ENCODE measurements at places on chromosomes 11 and 22.

DNA sequence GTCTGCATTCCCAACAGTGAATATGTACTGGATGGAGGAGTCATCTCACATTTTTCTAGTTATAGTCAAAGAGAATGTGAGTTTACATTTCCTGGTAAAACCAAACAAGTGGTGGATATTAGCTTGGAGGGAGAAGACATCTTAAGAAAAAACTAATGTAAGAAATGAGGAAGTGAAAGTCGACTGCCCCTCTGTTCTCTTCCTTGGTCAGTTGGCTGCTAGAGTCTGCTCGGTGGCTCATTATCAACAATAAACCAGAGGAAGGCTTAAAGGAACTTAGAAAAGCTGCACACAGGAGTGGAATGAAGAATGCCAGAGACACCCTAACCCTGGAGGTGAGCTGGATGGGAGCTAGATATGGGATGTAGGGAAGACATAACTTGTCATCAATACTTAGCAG lies 5.8 kb downstream of the SLC22A9 start:
- DNase-seq: no peak

GRCh38 chr11:79550809-79551208 lies 110.0 kb upstream of the TENM4 start:
- DNase-seq: no peak

DNA sequence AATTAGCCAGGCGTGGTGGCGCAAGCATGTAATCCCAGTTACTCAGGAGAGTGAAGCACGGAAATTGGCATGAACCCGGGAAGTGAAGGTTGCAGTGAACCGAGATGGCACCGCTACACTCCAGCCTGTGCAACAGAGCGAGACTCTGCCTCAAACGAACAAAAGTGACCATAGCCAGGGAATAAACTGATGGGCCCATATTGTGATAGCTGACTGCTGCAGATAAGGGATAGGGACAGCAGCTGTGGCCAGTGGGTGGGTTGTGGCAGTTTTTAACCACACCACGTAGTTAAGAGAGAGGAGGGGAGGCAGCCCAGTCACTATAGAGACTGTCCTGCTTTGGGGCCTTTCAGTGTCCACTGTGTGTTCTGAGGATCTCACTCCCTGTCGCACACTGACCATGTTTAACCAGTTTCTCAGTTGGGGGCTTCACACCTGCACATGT lies 58.9 kb downstream of the PISD start:
- no peak for DNase-seq

DNA sequence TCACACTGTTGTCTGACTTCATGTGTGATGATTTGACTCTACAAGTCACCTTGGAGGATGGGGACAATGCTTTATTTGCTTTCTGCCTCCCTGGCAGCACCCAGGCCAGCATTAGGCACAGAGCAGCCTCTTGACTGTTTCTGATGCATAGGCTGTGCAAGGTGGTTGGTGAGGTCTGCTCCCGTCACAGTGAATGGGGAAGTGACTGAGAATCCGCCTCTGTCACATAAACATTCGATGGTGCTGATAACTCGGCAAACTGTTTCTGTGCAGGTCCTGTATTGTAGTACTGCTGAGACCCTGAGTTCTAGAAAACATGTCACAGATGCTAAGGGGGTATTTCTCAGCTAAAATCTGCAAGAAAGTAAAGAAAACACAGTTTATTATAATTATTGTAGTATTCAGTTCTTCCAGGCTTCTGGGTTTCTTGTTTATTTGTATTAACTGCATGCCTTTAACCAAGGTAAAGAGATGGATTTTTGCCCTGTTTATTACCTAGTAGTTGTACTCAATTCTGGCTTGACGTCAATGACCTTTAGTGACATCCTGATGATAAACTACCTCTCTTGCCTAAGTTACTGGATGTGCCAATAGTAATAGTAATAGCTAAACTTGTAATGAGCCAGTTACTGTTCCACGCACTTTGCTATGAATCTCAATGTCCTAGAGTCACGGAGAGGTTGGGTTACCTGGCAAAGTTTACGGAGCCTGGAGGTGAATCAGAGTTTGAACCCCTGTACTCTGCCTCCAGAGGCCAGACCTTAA lies 24.8 kb upstream of the RCN1 start:
- no peak for DNase-seq

GRCh38 chr11:74153224-74153623 lies 17.6 kb downstream of the C2CD3 start:
- no peak for DNase-seq

GRCh38 chr11:19053909-19054308 lies 6.6 kb downstream of the MRGPRX2 start:
- DNase-seq: no peak

DNA sequence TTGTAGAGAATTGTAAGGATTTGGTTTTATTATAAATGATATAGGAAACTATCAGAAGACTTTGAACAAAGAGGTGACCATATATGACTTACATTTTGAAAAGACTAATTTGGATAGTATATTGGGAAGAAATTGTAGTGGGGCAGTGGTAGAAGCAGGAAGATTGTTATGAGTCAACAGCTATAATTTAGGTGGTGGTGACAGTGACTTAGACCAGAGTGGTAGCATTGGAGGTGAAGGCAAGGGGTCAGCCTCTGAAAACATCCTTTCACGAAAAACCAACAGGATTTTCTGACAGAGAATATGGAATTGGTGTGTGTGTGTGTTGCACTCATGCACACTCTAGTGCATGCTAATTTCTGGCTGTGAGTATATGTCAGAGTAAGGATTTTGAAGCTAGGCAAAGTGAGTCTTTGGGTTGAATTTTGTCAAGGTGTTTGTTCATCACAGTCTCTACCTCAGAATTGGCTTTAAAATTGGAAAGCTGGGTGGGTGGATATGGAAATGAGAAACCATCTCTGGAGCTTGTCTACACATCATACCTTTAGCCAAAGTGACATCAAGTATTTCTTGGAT lies 8.2 kb upstream of the HBE1 start:
- no peak for DNase-seq

- DNase-seq: no peak
Measured at GRCh38 chr11:3989921-3990290, 104.7 kb upstream of the RRM1 start.

DNA sequence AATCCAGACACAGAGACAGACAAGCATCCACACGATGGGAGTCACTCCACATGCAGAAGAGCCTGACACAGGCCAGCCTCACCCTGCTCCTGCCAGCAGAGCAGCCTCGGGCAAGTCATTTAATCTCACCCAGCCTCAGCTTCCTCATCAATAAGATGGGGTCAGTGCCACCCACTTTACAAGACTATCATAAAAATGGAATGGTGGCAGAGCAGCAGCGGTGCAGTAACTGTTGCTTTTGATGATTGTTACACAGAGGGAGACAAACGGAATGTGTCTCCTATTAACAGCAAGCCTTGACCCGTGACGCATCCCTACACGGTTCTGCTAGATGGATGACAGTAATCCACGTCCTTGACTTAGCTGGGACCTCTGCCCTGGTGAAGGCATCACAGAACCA lies 26.0 kb upstream of the ARFGAP3 start:
- no peak for DNase-seq

DNA sequence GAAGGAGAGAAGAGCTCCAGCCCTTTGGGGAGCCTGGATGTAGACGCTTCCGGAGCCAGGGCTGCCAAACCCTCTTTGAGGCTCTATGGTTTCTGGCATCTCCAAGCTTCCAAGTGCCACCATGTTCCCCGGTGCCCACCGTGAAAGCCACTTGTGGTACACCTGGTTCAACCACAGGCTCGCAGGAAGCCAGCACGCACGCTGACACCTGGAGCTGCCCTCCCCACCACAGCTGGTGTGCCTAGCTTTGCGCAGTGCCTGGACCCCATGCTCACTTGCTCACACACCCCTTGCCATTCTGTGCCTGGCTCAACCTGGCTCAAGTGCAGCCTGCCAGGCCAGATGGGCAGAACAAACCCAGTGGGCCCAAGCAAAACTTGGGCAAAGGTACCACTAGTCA lies 831.4 kb downstream of the DLG2 start:
- no peak for DNase-seq

DNA sequence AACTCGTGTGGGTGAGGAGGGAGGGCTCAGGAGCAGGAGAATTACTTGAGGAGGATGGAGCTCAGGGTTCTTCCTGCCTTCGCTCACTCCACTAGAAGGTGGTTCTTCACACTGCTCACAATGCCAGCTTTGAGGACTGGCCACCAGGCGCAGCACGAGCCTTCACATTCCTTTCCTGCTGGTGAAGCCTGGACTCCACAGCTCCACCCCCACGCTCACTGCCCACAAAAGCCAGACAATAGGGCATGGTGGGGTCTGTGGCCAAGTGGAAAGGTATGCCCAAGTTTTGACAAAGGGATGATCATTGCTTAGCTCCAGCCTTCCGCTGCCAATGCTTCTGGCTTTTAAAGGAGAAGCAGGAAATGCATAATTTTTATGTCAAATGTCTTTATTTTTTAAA lies 58.0 kb upstream of the FADD start:
- DNase-seq: no peak

GRCh38 chr22:30600921-30601320 lies 6.1 kb upstream of the TCN2 start:
- DNase-seq: no peak

- no peak for DNase-seq
Measured at GRCh38 chr22:46512039-46512370, 25.4 kb downstream of the CELSR1 start.

- peak; percentile 76 for DNase-seq
Measured at GRCh38 chr11:76830639-76831327, 29.9 kb upstream of the ACER3 start.

DNA sequence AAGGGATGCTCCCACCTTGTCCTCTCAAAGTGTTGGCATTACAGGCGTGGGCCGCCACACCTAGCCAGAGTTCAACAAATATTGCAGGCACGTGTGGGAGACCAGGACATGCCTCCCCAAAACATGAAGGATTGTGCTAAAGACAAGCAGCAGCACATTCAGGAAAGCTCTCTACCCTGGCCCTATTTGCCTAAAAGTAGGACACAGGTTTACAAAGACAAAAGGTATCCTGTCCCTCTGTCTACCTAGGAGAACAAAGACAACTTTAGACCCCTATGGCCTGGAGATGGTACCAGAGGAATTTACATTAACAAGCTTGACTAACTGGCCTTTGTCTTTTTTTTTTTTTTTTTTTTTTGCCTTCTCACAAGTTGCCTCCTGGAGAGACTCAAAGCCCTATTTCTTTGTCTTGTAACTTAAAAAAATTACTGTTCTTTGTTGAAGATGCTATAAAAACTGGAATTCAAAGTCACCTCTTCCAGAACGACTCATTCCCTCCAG lies 859 bp upstream of the ACCS start:
- DNase-seq: no peak

- no peak for DNase-seq
Measured at GRCh38 chr22:47002692-47003091, 240.2 kb downstream of the TBC1D22A start.

DNA sequence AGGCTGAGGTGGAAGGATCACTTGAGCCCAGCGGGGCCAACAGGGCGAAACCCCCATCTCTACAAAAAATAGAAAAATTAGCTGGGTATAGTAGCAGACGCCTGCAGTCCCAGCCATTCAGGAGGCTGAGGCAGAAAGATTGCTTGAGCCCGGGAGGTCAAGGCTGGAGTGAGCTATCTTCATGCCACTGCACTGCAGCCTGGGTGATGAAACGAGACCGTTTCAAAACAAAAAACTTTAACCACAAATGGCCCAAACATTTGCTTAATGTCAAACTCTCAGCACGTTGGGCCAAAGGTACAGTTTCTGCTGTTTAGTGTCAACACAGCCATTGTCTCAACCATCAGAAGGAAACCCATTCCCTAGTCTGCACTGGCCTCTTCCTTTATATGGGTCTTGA lies 69.2 kb upstream of the TTC12 start:
- DNase-seq: no peak

DNA sequence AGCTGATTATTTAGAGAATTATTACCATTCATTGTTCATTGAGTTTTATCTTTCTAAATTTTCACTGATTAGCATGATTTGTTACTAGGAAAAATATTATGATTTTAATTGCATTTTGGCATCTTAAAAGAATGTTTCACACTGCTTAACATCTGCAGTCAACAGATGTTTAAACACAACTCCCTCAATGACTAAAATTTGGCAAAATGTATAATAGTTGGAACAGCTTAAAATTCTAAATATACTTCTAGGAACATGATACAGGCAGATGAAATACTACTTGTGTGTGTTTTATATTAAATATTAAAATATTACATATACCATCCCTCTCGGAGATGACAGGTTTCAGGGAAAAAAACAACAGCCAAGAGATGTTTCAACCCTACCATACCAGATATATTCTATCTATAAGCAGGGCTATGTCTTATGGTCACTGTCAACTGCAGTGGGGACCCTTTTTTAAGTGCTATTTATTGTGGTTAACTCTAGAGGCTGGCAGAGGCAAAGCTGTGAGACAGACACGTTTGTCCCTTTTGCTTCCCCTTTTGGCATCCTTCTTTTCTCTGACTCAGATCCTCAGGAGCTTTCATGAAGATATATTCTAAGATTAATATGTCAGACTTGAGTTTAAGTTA lies 81.9 kb downstream of the BDNF start:
- no peak for DNase-seq

- no peak for DNase-seq
Measured at GRCh38 chr11:94486068-94486467, 7.6 kb downstream of the MRE11 start.

DNA sequence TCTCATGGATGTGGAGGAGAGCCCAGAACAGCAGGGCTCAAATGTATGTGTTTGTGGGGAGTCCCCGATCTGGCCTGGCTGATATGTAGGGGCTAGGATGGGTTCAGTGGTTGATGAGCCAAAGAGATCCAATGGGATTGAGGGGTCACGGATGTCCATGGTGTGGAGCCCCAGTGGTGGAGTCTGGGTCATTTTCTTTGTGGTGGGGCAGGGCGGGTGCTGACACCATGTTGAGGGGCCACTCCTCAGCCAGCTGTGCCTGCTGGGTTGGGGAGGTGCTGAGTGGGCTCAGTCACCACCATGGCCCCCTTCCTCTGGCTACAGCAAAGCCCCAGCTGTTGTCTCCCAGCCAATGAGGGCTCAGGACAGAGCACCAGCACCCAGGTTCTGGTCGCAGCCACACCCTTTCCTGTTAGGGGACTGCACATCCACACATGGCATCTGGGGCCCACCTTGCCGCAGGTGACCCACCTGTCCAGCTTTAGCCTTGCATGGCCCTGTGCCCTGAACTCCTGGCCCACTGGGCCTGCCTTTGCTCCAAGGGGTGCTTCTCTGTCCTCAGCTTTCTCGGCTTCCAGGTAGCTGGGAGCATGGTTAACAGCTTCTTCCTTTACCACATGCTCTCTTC lies 3.2 kb upstream of the GNAZ start:
- DNase-seq: no peak

- peak; percentile 84 for DNase-seq
Measured at GRCh38 chr11:1060852-1061616, 13.6 kb upstream of the MUC2 start.
